Aorta (tissue), 5 donors: ENCODE measurements at places on chromosomes 1 and 21. TPM values are rescaled to one million over a fixed set of nuclear protein-coding genes. Genes with fewer than 3 reads are reported as not detected.

The TCP10L gene
- total RNA-seq: 1.5 TPM

The ANGPTL1 gene
- total RNA-seq: 60.4 TPM

The GUCA2A gene
- total RNA-seq: not detected

The SH2D2A gene
- total RNA-seq: 2.9 TPM

The LCE3E gene
- not detected for total RNA-seq

The COL24A1 gene
- total RNA-seq: 2.2 TPM

The PIK3C2B gene
- total RNA-seq: 87.5 TPM

The C8A gene
- not detected for total RNA-seq

The OR2T2 gene
- not detected for total RNA-seq

The SPRR1A gene
- not detected for total RNA-seq

The CTSK gene
- total RNA-seq: 50.0 TPM
